ENCODE measurements at places on chromosomes 7 and 10. TPM values are rescaled to one million over a fixed set of nuclear protein-coding genes. Genes with fewer than 3 reads are reported as not detected.

- no peak for DNase-seq
Observed at GRCh38 chr10:2777666-2778355, 289.5 kb upstream of the PFKP start.

USP54 gene
- total RNA-seq, result 71.2 TPM

AZGP1 gene
- total RNA-seq, result 0.66 TPM

RGR gene
- total RNA-seq, result 1.4 TPM

GRCh38 chr10:350981-351501, 215.8 kb downstream of the ZMYND11 start:
- peak; percentile 48 for DNase-seq

INMT gene
- 30.7 TPM for total RNA-seq

DNA sequence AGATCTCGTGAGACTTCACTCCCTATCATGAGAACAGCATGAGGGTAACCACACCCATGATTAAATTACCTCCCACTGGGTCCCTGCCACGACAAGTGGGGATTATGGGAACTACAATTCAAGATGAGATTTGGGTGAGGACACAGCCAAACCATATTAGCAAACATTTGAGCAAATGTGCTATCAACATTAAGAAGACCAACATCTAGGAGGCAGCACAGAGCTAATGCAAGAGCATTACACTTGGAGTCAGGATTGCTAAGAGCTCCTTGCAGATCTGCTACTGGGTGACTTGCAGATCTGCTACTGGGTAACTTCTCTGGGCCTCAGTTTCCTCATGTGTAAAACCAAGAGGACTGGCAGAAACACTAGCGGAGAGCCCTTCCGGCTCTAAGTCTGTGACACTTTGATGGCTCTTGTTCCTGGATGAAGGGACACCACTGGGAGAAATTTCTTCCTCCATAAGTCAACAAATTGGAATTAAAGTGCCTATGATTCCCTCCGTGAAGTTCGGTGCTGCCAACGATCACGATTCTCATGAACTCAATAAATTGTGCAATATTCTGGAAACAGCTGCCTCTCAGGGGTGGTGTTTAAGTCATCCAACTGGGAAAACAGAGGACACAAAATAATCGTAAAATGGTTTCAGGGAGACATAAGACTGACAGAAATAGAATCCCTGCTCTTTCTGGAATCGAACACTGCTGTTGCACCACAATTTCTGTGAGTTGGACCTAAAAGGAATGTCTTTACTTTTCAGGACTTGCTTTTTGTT, 115.8 kb upstream of the ITGB1 start:
- no peak for DNase-seq

GRCh38 chr10:43263551-43264343, 3.1 kb downstream of the RASGEF1A start:
- peak; percentile 58 for DNase-seq

- DNase-seq, result no peak
Observed at GRCh38 chr10:49175587-49176309, 12.4 kb downstream of the TMEM273 start.

GRCh38 chr10:92045641-92046106, 122.1 kb downstream of the BTAF1 start:
- no peak for DNase-seq

Measured in sigmoid colon (tissue), 7 donors.